SIG-M5 (cell line): ENCODE measurements at places on chromosomes 13 and 19.

DNA sequence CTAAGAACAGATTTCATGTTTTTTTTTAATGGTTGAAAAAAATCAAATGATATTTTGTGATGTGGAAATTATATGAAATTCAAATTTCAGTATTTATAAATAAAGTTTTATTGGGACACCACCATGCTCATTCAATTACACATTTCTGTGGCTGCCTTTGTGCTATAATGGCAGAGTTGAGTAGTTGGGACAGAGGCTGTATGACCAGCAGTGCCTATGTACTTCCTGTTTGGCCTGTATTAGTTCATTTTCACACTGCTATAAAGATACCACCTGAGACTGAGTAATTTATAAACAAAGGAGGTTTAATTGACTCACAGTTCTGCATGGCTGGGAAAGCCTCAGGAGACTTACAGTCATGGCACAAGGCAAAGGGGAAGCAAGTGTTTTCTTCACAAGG lies 33.6 kb downstream of the AKAP11 start:
- no peak for DNase-seq

GRCh38 chr19:1155352-1156304 lies 18.4 kb downstream of the SBNO2 start:
- no peak for DNase-seq

GRCh38 chr13:107834717-107835116 lies 380.6 kb downstream of the LIG4 start:
- no peak for DNase-seq

- no peak for DNase-seq
These were observed at the start of gene PRMT1 for GRCh38 chr19:49677231-49677900. Gene PRMT1, plus strand, starts transcription at chr19:49677271. Its CDS starts 10 bp downstream, at chr19:49677281.

DNA sequence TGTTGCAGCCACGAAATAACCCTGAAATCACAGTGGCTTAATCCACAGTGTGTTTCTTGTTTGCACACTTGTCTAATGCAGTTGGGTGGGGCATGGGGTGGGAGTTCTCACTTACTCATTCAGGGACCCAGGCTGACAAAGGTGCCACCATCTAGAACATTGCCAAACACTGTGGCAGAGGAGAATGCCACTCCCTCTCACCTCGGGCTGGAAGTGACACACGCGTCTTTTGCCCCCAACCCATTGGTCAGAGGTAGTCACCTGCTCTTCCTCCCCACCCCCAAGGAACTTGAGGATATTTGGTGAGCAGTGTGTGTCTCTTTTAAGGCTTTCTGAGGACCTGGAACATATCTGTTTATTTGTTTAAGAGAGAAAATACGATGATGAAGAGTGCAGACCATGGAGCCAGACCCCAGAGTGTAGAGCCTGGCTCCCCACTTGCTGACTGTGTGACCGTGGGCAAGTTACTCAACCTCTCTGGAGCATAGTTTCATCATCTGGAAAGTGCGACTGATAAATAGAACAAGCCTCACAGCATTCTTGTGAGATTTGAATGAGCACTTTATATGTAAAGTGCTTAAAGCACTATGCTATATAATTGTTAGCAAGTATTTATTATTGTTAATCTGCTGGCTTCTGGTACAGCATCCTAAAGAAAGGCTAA lies 17.4 kb downstream of the GPR183 start:
- DNase-seq, result no peak

DNA sequence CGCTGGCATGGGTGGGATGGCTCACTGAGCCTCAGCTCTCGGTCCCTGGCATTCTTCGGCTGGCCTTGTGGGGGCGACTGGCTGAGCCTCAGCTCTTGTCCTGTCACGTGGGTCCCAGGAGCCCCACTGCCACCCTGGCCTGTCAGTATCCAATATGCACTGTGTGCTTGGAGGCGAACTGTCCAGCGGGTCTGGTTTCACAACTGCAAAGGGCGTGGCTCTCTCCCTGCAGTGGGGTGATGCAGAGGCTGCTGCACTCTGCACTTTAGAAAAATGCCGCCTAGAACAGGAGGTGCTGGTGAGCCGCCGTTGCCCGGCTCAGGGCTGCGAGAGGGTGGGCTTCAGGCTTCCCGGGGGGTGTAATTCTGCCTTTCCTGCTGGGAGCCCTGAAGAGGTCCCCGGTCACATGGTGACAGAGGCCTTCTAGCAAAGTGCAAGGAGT lies 17.0 kb upstream of the TMEM255B start:
- peak; percentile 68 for DNase-seq

GRCh38 chr13:32881777-32882145 lies 134.5 kb upstream of the KL start:
- no peak for DNase-seq

DNA sequence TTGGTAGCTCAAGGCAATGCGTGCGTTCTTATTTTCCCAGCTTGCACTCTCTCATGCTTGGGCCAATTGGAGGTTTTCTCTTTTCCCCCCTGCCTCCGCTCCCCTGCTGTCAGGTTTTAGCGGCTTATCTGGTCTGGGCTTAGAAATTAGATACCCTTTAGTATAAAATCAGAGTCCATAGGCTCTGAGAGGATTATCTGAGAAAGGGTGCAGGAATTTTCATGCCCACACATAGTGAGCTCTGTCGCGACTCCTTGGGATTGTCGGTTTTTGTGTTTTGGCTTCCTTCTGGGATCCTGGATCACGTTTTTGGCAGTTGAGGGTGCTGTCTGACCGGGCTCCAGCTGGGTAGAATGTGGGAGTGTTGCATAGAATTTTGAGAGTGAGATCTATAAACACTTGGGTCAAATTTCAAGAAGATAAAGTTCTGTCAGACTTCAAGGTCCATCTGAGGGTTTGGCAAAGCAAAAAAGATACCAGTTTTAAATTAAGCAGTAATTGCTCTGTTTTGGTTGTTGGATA lies 12.4 kb downstream of the CHAF1A start:
- no peak for DNase-seq

DNA sequence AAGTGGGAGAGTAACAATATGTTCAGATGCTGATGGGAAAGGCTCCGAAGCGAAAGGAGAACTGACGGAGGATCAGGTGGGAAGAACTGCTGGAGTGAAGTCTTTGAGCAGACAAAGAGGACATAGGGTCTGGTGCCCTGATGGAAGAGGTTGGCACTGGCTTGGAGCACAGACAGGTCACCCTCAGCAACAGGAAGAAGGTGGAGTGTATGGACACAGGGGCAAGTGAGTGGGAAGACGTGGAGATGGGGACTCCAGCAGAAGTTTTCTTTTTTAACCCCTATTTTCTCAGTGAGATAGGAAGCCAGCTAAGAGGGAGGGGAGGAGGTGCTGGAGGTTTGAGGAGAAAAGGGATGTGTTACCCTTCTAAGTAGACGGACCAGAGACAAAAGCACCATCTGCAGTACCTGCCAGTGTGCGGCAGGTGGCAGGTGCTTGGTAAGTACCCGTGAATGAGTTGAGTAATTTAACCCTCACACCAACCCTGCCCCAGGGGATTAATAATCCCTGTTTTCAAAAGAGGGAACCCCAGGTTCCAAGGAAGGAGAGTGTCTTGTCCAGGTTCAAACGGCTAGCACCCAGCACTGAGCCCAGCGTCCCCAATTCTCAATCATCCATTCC lies 11.2 kb downstream of the HAS1 start:
- DNase-seq, result no peak

DNA sequence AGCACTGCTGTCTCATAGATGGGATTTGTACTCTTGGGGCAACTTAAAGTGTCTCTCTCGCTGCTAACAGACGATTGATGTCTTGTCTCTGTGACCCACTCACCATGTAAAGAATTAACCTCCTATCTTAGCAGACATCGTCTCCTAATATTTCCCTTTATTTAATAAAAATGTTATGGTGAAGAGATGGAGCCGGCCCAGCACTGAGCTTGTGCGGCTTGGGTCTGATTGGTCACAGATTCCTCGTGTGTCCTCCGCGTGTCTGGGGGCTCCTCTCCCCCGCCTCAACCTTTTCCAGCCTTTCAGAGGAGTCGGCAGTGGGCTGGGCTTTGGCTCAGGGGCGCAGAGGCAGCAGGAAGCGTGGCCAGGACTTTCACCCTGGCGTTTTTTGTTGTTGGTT lies 13.2 kb upstream of the CRTC1 start:
- DNase-seq, result no peak

GRCh38 chr13:41675306-41675705 lies 218.0 kb downstream of the RGCC start:
- no peak for DNase-seq

- DNase-seq, result no peak
These were observed 717.3 kb downstream of the DACH1 start for GRCh38 chr13:71149498-71150363.

DNA sequence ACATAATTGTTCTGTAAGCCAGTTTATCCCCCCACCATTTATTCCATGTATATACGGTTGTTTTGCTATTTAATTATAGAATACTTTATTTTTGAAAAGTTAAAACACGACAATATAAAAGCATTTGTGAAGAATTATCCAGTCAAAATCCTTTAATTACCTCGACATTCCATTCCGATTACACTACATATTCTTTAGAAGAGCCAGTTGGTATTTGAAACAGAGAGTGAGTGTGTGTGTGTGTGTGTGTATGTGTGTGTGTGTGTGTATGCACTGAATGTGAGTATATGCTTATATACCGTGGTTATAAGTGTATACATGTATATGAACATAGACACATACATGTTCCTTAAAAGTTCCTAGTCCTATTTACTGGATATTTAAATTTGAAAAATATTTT lies 87.8 kb upstream of the KLF5 start:
- no peak for DNase-seq

DNA sequence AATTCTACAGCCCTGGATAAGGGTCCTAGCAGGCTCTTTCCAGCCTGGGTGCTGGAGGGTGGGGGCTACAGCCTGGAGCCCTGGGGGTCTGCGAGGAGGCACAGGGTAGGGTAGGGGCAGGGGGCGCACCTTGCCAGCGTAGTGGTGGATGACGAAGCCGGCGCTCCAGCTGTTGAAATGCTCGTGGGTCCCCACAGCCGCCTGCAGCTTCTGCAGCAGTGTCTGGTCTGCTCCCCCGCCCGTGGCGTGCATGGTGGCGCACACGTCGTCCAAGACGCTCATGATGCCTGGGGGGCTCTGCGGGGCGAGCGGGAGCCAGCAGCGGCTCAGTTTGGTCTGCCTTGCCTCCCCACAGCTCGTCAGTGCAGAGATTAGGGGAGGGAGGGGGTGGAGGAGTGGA lies 30.2 kb upstream of the ZNF414 start:
- DNase-seq, result no peak

- DNase-seq, result no peak
These were observed at the start of gene JAK3 for GRCh38 chr19:17847538-17848366. Gene JAK3, minus strand, starts transcription at chr19:17847982. Its CDS starts 3,565 bp downstream, at chr19:17844417.

- DNase-seq, result no peak
These were observed 190.0 kb upstream of the IRS2 start for GRCh38 chr13:109976206-109976997.

DNA sequence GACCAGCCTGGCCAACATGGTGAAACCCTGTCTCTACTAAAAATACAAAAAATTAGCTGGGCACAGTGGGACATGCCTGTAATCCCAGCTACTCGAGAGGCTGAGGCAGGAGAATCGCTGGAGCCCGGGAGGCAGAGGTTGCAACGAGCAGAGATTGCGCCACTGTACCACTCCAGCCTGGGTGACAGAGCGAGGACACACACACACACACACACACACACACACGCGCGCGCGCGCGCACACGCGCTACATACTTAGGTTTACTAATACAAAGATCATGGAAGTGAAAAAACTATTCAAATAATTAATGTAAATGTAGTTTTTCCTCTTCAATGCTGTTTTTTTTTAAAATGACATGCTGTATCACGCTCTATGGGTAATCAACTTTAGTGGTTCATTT lies 58.5 kb upstream of the ZDHHC20 start:
- no peak for DNase-seq
